Epithelial cell of proximal tubule (primary cell): ENCODE measurements at places on chromosomes 2 and 18. TPM values are rescaled to one million over a fixed set of nuclear protein-coding genes. Genes with fewer than 3 reads are reported as not detected.

DNA sequence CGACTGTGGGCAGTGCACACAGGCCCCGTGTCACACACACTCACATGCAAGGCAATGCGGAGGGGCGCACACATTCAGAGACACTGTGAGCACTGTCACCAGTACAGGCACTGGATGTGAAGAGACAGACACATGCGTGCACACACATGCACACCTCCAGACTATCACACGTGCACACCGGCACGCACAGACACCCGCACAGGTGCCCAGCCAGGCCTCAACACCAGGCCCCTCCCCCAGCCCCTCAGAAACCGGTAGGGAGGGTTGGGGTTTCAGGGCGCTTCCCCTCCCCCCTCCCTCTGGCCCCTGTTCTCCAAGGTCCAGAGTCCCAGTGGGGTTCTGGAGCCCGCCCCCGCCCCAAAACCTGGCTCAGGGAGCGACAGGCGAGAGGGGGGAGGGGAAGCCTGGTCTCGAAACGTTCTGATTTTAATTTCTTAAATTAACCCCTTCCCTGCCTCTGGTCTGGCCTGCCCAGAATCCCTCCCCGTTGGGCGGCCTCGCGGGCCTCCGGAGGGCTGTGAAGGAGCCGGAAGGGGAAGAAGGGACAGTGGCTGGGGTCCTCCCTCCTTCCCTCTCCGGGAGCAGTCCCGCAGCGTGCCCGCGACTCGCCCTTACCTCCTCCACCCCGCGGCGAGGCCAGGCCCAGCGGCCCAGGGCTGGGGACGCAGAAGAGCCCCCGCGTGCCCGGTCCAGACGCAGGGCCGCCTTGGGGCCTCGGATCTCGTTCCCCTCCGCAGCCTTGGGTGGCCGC is 558 bp downstream of the FBXO41 start:
- no peak for DNase-seq

- DNase-seq: no peak
Observed at GRCh38 chr2:107545851-107546250, 280.8 kb upstream of the RGPD4 start.

DNA sequence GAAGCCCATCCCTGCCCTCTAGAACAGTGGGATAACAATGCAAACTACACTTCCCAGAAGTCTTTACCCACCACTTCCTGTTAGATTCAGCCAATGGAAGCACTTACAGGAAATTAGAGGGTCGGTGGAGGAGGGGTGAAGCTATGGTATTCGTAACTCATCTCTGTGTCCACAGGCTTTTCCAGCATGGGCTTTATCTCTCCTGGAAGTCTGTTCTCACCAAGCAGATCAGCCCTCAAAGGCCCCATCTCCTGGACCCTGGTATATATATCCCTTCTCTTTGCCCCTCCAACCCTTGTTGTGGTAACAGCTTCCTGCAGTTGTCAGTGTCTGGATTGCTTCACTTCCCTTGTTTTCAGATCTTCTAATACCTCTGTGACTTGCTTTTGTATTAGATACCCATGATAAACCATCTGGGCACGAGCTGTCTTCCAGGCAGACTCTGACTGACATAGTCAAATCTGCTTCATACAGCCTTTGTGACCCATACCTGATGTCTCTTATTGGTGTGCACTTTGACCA is 475.0 kb upstream of the POU3F3 start:
- peak; percentile 42 for DNase-seq

ZSWIM2 gene
- total RNA-seq: not detected in 2 replicates

GRCh38 chr2:53515435-53516332 is 251.9 kb upstream of the CHAC2 start:
- DNase-seq: no peak

GRCh38 chr18:64695851-64696553 is 547.1 kb upstream of the LINC00305 start:
- no peak for DNase-seq

CCDC102B gene
- total RNA-seq: 0.17 and 0.43 TPM in 2 replicates

EMILIN2 gene
- total RNA-seq: 13.2 and 19.8 TPM in 2 replicates

DNA sequence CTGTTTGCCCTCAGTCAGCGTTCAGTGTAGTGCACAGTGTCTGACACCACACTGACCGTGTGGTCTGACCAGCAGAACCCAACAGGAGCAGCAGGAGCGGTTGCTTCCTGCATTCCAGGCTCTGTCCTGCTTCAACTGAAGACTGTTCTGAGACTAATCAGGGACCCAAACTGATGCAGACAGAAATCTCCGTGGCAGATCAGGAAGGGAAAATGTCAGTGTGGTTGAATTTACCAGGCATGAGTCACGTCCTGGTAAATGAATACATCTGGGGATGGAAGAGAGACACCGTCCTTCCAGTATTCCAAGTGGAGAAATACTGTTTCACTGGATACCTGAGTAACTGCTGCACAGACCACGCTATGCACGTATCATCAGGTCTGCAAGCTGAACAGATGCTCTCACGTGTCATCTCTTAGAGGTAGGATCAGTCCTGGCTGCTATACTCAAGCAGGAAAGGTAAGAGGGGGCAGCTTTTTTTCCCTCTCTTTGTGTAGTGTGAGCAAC is 223.6 kb upstream of the EPAS1 start:
- peak; percentile 93 for DNase-seq

NCL gene
- total RNA-seq: 141 and 227 TPM in 2 replicates

GRCh38 chr18:46061387-46061786 is 10.7 kb downstream of the PSTPIP2 start:
- no peak for DNase-seq

DNA sequence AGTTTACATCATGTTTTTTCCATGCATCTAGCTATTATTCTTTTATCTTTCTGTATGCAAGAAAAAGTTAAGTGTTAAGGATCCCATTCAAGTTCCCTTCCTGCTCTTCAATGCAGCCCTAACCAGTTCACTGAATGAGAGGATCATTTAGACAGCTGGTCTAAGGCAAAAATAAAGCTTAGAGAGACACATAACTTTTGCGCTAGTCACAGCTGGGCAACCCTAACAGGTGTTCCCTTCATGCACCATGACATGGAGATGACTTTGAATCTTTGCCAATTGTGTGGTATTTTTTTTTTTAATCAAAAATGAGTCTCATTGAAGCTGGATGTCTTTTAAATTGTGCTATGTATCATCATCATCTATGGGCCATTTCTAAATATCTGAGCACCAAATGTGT is 393.8 kb upstream of the CYRIA start:
- no peak for DNase-seq

DNA sequence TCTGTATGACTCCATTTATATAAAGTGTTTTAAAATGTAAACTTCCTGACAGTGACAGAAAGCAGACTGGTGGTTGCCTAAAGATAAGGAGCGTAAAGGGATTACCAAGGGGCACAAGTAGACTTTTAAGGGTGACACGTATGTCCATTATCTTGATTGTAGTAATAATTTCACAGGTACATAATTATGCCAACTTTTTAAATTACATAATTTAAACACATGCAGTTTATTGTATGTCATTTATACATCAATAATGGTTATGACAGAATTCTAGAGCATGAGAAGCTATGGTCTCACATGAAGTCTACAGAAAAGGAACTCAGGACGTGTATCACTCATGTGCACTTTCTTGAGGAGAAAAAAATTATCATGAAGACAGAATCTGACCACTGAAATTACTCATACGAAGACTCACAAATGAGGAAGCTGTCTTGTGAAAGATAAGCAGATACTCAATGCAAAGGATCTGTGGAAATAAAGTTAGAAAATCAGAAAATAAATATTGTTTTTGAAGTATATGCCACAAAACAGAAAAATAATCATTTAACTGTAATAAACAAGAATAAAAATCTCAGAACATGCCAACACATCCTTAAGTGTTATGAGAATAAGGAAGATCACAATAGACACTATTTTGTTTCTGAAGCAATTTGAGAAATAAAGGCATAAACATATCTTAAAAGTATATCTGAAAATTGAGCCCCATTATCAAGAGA is 84.4 kb downstream of the TMEM131 start:
- DNase-seq: no peak

- DNase-seq: no peak
Observed at GRCh38 chr2:128427413-128427755, 108.7 kb upstream of the HS6ST1 start.

- no peak for DNase-seq
Observed at GRCh38 chr2:99607861-99608491, 118.2 kb upstream of the REV1 start.

GRCh38 chr2:170713543-170714380 is 1.4 kb upstream of the SP5 start:
- no peak for DNase-seq
